ENCODE measurements at places on chromosomes 5 and 9. TPM values are rescaled to one million over a fixed set of nuclear protein-coding genes. Genes with fewer than 3 reads are reported as not detected.

The SLC25A2 gene
- total RNA-seq, result not detected

The ARID3C gene
- 0.11 TPM for total RNA-seq

DNA sequence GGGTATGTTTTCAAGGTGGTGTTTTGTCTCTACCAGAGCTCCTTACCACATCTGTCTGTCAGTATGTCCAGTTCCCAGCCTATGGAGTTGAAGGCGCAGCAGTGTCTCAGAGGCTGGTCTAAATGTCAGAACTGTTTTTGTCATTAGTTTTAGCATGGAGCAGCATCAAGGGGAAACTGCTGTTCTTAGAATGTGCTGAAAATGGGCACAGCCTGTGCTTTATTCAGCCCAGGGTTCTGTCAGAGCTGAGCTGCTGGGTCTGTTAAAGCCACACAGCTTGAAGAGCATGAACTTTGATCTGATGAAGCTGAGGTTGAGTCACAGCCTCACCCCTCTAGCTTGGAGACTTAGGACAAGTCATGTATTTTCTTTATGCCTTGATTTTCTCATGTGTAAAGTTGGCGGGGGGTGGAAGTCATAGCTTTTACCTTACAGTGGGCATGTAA lies 71.9 kb downstream of the RALGPS1 start:
- DNase-seq, result peak; percentile 37

The LCN12 gene
- total RNA-seq, result not detected

DNA sequence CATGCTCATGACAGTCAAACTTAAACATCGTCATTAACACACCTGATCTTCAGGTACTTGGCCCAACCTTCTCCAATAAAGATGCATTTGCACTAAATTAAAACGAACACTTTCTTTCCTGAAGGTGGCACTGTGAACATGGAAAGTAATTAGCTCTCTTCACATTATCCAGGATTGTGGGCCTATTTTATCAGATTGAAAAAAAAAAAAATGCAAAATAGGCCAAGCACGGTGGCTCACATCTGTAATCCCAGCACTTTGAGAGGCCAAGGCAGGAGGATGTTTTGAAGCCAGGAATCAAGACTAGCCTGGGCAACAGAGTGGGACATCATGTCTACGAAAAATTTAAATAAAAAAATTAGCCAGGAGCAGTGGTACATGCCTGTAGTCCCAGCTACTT lies 14.4 kb upstream of the CDC20B start:
- peak; percentile 10 for DNase-seq

- DNase-seq, result no peak
These were observed 262.8 kb downstream of the CDH10 start for GRCh38 chr5:24381861-24382489.

GRCh38 chr9:136931611-136932130 lies 12.9 kb downstream of the FBXW5 start:
- no peak for DNase-seq

The GABRA6 gene
- not detected for total RNA-seq

- no peak for DNase-seq
These were observed 4.7 kb downstream of the GLIS3 start for GRCh38 chr9:4295160-4295559.

DNA sequence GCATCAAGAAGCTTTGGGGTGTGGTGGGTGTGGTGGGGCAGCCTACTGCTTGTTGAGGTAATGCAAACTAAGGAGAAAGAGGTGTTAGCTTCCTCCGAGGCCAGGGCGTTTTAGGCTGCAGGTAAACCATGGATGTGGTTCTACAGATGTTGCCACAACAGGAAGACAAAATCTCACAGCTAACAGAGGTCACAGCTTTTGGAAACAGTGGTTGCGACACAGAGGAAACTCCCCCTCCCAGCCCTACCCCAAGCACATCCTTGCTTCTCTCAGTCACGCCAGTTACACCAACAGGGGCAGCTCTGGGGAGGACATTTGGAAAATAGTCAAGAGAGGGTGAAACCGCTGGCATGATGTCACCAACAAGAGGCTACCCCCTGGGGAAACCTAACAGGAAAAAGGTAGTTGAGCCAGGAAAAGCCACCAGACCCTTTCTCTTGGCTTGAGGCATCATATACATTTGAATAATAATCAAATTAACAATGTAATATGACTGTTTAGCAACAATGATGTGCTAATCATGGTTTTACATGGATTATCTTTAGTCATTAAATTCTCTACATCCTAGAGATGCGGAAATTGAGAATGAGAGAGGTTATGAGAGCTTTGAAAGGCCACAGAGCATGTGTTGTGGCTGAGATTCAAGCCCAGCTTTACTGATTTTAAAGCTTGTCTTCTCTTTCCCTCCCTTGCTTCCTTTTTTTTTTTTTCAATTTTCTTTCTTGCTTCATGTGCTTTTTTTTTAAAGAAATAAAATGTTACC lies 82.2 kb upstream of the IL12B start:
- no peak for DNase-seq

The OTP gene
- not detected for total RNA-seq

GRCh38 chr9:89723469-89724100 lies 118.8 kb downstream of the GADD45G start:
- no peak for DNase-seq

The BOD1 gene
- 51.4 TPM for total RNA-seq

DNA sequence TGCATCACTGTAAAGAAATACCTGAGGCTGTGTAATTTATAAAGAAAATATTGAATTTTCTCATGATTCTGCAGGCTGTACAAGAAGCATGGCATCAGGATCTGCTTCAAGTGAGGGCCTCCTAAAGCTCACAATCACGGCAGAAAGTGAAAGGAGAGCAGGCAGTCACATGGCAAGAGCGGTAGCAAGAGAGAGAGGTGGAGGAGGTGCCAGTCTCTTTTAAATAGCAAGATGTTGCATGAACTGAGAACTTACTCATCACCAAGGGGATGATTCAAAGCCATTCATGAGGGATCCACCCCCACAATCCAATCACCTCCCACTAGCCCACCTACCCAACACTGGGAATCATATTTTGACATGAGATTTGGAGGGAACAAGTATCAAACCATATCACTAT lies 184.5 kb upstream of the PAPPA start:
- no peak for DNase-seq

DNA sequence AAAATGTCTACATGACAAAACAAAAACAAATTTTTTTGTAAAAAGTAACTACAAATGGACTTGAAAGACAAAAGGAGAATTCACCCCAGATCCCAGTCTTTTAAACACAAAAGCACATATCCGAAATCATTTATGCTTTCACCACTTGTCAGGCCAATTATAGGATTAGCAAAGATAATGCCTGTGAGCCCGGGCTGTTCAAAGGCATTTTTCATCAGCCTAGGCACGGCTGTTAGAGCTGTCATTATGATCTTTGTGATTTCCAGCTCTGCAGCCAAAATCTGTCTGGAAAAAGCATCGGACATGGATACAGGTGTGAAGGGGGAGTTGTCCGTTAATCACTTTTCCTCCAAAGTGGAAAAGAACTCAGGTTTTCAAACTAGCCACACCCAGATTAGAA lies 23.6 kb upstream of the RAB14 start:
- DNase-seq, result no peak

DNA sequence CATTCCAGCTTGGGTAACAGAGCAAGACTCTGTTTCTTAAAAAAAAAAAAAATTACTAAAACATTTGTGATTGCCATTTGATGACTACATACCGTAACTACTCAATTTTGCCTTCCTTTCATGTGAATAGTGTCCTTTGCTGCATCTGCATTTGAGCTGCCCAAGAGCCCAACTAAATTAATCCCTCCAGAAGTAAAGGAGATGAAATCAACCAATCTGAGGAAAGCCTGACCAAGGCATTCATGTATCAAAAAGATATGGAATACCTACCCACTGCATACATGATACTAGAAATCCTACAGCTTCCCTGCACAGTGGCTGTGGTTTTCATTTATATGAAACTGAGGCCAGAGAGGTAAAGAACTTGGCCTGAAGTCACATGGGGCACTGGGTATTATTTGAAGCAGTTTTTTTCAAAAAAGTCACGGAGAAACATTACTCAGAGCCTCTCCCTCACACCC lies 177.5 kb downstream of the AOPEP start:
- DNase-seq, result peak; percentile 91

The TAF11L10 gene
- total RNA-seq, result not detected

The LRRC70 gene
- total RNA-seq, result 0.51 TPM

The OBP2B gene
- total RNA-seq, result not detected

The KIF20A gene
- total RNA-seq, result 26.0 TPM

- DNase-seq, result no peak
These were observed 6.9 kb upstream of the IGFBPL1 start for GRCh38 chr9:38431116-38431515.

DNA sequence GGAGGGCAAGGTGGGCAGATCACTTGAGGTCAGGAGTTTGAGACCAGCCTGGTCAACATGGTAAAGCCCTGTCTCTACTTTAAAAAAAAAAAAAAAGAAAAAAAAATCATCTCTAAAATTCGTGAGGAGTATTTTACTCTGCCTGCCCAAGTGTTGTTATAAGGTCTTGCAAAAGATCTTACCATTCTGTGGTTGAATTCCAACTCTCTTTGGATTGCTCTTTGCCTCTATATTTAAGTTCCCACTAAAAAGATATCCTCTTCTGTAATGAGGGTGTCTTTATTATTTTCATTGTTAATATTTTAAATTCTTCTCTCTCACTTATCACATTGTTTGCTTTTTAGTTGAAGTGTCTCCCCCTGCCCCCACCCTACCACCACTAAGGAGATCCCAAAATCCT lies 33.4 kb downstream of the CREBRF start:
- no peak for DNase-seq

GRCh38 chr5:8843771-8844170 lies 702.1 kb downstream of the SEMA5A start:
- DNase-seq, result peak; percentile 87

The FGF18 gene
- total RNA-seq, result not detected

GRCh38 chr5:15124871-15125568 lies 253.4 kb upstream of the ANKH start:
- no peak for DNase-seq

DNA sequence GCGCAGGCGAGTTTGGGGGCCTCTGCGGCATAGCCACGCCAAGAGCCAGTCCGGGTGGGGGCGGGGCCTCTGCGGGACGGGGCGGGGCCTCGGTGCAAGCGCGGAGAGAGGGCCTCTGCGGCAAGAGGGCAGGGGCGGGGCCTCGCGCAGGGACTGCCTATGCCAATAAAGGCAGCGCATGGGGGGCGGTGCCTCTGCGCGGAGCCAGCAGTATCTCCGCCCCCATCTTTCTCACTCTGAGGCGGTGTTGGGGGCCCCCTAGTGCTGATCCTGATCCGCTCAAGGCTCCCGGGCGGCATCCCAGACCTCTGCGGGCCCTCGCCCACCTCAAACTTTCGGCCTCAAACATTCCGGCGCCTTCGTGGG lies 9.2 kb upstream of the GPRIN1 start:
- DNase-seq, result peak; percentile 87

- DNase-seq, result peak; percentile 32
These were observed 989 bp upstream of the FBN2 start for GRCh38 chr5:128539038-128539429.

DNA sequence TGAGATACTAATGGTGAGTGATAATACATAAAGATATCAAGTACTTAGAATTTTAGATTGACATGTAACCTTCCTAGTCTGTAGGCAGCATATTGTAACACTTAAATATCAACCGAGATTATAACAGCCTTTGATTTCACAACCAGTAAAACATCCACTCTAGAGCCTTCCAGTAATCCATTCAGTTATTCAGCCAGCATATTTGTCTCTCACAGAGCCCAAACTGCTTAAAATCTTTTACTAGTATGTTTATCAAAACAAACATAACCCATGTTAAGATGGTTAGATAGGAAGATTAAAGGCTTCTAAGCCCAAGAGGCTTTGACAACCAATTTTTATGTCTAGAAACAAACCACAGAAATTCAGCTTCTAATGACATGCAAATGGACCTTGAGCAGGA lies 177.9 kb upstream of the FST start:
- DNase-seq, result peak; percentile 54

- no peak for DNase-seq
These were observed 93.5 kb upstream of the CACNA1B start for GRCh38 chr9:137784046-137784445.

The WWC1 gene
- total RNA-seq, result 7.1 TPM

DNA sequence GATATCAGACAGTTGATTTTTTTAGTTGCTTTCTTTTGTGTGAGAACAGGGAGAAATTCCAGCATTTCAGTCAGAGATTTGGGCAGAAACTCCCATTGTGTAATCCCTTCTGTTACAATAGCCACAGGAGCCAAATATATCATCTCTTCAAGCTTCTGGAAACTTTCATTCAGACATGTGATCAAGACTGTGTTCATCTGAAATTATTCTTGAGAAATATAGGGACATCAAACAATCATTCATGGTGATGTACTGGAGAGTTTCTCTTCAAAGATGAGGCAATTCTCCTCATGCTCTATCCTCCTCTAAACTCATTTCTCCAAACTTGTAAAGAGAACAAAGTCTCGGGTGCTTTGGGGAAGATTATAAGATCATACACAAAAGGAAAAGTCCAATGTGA lies 35.2 kb upstream of the CSNK1G3 start:
- DNase-seq, result peak; percentile 34

GRCh38 chr5:94577466-94578245 lies 40.7 kb downstream of the KIAA0825 start:
- no peak for DNase-seq

GRCh38 chr5:37860206-37860605 lies 20.4 kb upstream of the GDNF start:
- DNase-seq, result no peak

DNA sequence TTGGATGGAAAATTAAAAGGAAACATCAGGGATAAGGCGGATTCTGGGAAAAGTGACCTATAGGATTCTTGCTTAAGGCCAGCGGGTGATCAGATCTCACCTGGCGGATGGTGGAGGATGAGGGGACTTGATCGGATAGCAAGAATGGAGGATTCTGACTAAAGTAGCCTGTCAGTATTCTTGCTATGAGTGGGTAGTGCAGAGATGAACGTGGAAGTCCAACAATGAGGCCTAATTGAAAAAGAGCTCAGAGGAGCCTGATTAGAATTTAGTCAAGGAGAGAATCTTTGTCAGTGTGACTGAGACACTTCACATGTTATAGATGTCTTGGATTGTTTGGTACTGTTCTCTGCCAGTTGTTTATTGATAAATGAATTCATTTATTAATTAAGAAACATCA lies 24.9 kb downstream of the CAST start:
- DNase-seq, result no peak

DNA sequence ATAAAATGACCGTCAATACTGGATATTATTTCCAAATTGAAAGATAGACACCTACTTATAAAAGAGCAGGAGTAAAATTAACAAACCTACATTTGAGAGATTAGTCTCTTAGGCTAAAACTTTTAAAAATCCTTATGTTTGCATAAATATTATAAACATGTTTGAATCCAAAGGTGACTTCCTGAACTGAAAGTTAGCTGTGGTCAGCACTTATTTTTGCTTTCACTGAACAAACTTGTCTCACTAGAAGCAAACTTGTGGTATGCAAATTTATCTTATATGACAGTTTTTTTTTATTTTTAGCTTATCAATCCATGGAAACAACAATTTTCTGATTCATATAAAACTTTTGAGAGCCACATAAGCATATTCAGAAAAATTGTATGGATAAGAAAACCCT lies 502.6 kb upstream of the COX7C start:
- DNase-seq, result no peak

The GRXCR2 gene
- total RNA-seq, result not detected
